ENCODE measurements at places on chromosomes 6 and 20. TPM values are rescaled to one million over a fixed set of nuclear protein-coding genes. Genes with fewer than 3 reads are reported as not detected.

The GUCA1A gene
- total RNA-seq: not detected

The PPT2 gene
- total RNA-seq: 28.3 TPM

The APCDD1L gene
- total RNA-seq: not detected

The HRH3 gene
- total RNA-seq: not detected

The PPP1R10 gene
- total RNA-seq: 174 TPM

The FAM83B gene
- not detected for total RNA-seq

The POU3F2 gene
- not detected for total RNA-seq

The OR12D1 gene
- total RNA-seq: not detected

The CASS4 gene
- 13.4 TPM for total RNA-seq

The HLA-DRA gene
- total RNA-seq: 160 TPM

The RNF217 gene
- total RNA-seq: 4.4 TPM

The LY6G6D gene
- total RNA-seq: 0.94 TPM

The C6orf163 gene
- 2.3 TPM for total RNA-seq

The VSX1 gene
- total RNA-seq: not detected

The OXT gene
- not detected for total RNA-seq

The SNAI1 gene
- 1.5 TPM for total RNA-seq

The RIPPLY2 gene
- not detected for total RNA-seq

The HLA-G gene
- 4.0 TPM for total RNA-seq

The ESF1 gene
- total RNA-seq: 11.1 TPM

The SIRPB2 gene
- total RNA-seq: 1.1 TPM

The PDCD2 gene
- 40.4 TPM for total RNA-seq

The MACROD2 gene
- not detected for total RNA-seq

The METTL24 gene
- 1.00 TPM for total RNA-seq

The RSPH3 gene
- total RNA-seq: 2.9 TPM

The ELOVL4 gene
- not detected for total RNA-seq

The HSPA1L gene
- 3.6 TPM for total RNA-seq

The TCP11 gene
- not detected for total RNA-seq

The GCNT2 gene
- 0.79 TPM for total RNA-seq

The TCEA2 gene
- 25.0 TPM for total RNA-seq

The TBXT gene
- total RNA-seq: not detected

The SNRPB2 gene
- 40.5 TPM for total RNA-seq

The PAX1 gene
- not detected for total RNA-seq

The PREX1 gene
- total RNA-seq: 392 TPM

The CGA gene
- not detected for total RNA-seq

The LY86 gene
- total RNA-seq: 2.2 TPM

The RBCK1 gene
- total RNA-seq: 102 TPM

The OR2H1 gene
- total RNA-seq: not detected

The PSORS1C2 gene
- total RNA-seq: not detected

The SOD2 gene
- total RNA-seq: 156 TPM

The EYA2 gene
- 0.30 TPM for total RNA-seq

The PRKN gene
- 1.4 TPM for total RNA-seq

The MPIG6B gene
- 19.0 TPM for total RNA-seq

The NKX2-2 gene
- not detected for total RNA-seq

The PDYN gene
- not detected for total RNA-seq

The ASIP gene
- total RNA-seq: not detected

The COL20A1 gene
- 0.12 TPM for total RNA-seq

The LZTS3 gene
- total RNA-seq: 3.1 TPM

The CST7 gene
- 700 TPM for total RNA-seq

The SLC22A3 gene
- not detected for total RNA-seq

The SERPINB1 gene
- 80.2 TPM for total RNA-seq

The BMP7 gene
- not detected for total RNA-seq

All from natural killer cell (primary cell).